NCI-H187 treated with DMSO at 0.1 percent for 48 hours (cell line): ENCODE measurements at places on chromosomes 3 and 15.

DNA sequence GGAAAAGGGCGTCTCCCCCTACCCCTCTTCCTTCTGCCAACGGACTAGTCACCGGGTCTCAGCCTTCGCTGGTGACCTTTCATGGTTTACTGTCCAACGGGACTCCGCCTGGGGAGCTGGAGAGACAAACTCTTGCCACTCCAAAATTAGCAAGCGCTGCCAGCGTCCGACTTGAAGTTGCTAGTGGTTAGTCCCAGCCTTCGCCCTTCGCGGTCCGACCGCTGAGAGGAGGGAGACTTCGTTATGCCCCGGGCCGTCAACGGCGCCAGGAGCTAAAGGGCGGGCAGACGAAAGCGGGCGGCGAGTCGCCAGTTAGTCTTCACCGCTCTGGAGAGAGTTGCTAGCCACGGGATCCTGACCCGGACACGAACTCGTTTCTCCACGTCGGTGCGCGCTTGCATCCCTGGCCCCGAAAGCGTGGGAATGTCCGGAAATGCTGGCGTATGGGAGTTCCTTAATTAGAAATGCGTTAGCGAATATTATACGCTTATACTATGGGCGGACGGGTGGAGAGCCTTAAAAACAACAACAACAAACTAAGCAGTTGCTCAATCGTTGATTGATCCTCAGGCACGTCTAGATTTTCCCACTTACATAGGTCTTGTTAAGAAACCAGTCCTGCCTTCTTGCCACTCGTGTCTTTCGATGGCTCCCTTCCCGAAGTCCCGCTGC lies 716 bp downstream of the SMC4 start:
- no peak for DNase-seq

GRCh38 chr15:55387027-55387426 lies 21.1 kb downstream of the CCPG1 start:
- no peak for DNase-seq

- DNase-seq: no peak
These were observed 8.2 kb upstream of the GRIP2 start for GRCh38 chr3:14548321-14548729.

DNA sequence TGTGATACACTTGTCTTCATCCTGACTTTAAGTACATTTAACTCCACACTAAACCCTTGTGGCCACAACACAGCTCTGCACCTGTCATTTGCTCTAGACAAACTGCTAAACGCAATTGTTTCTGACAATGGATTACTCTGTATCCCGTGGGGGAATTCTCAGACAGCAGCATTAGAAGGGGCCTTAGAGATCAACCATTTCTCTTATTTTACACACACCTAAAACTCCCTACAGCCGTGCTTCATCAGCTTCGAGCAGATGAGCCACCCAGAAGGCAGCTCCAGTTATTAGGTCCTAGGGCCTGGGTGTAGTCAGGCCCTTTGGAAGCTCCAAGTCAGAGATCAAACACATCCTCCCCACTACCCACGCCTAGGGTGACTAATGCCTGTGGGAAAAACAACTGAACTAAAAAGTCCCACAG lies 1.3 kb upstream of the IL12A start:
- DNase-seq: no peak

DNA sequence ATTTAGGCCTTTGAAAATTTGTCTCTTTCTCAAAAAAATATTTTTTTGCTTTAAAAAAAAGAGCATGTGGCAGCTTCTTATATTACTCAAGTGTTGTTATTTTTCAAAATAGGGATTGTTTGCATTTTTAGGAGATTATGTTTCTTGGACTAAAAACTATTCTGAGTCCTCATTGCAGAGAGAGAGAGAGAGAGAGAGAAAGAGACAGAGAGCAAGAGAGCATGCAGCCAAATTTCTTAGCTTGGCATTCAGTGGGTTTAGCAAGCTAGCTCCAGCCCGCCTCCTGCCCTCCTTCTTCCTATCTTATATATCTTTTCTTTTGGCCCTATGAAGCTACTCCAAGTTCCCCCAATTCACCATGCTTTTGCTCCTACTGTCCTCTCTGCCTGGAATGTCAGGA lies 55.7 kb downstream of the CEMIP start:
- DNase-seq: no peak
